Stimulated activated CD8-positive, alpha-beta memory T cell treated with anti-CD3 and anti-CD28 coated beads, Interleukin-12 subunit alpha, Interleukin-12 subunit beta, amount 100 ng/mL, for 1 hour (primary cell): ENCODE measurements at places on chromosomes 4 and X.

- DNase-seq, result no peak
These were observed 637.4 kb downstream of the ZNF674 start for GRCh38 chrX:45907786-45908185.

- no peak for DNase-seq
These were observed 928.9 kb downstream of the ARAP2 start for GRCh38 chr4:35315419-35315818.

- no peak for DNase-seq
These were observed 99.5 kb upstream of the KLHL13 start for GRCh38 chrX:118216087-118216486.

DNA sequence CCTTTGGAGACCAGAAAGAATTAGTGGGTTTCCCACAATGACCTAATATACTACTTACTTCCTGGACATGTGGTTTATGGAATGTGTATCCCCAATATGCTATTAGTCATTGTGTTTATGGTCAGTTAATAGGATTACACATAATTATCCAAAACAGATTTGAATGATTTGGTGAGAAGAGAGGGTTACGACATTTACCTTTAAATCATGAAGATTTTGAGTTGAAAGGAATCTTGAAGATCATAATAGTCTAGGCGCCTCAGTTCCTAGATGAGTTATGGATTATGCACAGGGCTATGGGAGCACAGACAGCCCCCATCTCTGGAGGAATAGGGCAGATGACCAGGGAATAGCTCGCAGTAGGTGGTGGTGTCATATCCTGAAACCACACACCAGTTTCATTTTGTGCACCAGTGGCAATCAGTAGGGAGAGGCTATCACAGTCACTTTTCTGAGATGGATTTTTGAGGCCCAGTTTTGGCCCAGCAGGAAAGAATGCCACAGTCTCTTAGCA lies 61.3 kb downstream of the SEPTIN11 start:
- no peak for DNase-seq

- no peak for DNase-seq
These were observed 24.2 kb upstream of the ARHGEF9 start for GRCh38 chrX:63809173-63809572.

- no peak for DNase-seq
These were observed 24.1 kb upstream of the AREG start for GRCh38 chr4:74420863-74421262.

GRCh38 chr4:110198049-110198434 lies 373 bp downstream of the ELOVL6 start:
- no peak for DNase-seq

DNA sequence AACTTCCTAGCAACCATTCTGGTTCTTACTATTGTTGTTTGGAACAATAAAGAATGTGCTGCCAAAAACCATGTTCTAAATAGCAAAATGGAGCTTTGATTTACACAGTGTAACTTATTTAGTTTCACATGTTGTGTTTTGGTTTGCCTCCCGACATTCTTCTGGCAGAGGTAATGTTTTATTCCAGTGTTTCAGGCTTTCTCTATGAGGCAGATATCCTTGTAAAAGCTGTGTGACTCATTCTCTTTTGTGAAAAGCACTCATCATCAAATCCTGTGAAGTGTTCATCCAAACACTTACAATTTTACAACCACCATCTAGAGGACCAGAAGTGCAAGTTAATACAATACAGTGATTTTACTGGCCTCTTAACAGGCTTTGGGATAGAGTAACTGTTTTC lies 219.0 kb upstream of the GIMD1 start:
- no peak for DNase-seq

- DNase-seq, result no peak
These were observed 145.3 kb downstream of the MID1 start for GRCh38 chrX:10474913-10475568.

DNA sequence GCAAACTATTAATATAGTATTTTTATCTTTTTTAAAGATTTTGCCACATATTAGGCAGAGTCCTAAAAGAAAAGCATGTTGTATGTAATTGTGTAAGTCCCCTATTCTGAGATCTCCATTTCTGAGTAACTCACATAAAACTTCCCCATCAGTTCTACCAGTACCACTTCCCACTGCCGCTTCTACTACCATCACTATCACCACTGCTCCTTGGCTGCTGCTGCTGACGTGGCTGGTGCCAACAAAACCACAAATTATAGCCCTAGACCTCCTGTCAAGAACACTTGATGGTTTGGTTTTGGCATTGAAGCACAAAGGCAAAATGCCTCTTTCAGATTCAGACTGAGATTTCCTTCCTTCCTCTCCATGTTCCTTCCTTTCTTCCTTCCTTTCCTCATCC lies 106.4 kb downstream of the MMRN1 start:
- DNase-seq, result no peak

GRCh38 chr4:52103319-52103718 lies 52.2 kb downstream of the SPATA18 start:
- DNase-seq, result no peak

DNA sequence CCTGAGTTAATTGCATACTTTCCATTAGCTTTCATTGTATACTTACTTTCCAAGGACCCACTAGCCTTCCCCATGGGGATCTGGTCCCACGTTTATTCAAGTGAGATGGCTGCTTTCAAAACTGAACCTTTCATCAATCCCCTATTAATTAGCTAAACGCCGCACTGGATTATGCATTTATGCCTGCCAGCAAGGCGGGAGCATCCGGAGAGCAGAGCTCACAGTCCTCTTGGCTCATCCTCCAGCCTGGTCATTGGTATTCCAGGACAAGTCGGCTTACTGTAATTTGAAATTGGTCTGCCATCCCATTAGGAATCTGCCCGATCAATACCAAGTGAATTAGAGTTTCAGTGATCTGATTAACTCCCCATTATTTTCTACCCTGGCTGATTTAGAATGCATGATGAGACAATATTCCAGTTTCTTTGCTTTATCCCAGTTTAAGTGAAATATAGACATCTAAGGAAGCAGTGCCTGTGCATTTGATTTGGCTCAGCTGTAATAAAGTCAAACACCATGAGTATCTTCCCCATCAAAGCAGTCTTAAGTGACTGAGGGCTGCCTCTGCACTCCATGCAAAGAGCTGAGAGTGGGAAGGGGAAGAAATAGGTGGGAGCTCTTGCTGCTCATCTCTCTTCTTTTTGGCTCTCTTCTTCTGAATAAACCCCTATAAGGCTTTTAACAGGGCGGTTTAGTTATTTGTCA lies 411.4 kb downstream of the GPAT3 start:
- no peak for DNase-seq

DNA sequence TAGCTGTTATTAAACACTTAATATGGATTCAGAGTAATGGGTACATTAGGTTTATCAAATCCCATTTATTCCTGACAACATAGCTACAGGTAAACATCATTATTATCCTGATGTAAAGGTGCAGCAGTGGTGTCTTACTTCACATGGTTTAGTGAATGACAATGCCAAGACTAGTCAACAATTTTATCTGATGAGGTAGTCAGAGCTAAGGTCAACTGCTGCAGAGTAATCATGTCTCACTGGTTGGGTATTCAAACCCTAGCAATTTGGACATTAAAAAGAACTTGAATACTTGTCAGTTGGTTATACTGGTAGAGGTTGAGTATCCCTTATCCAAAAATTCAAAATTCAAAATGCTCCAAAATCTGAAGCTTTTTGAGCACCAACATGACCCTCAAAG lies 117.6 kb downstream of the MAB21L2 start:
- no peak for DNase-seq

- DNase-seq, result no peak
These were observed 3.2 kb downstream of the CAMK2D start for GRCh38 chr4:113758372-113758771.

DNA sequence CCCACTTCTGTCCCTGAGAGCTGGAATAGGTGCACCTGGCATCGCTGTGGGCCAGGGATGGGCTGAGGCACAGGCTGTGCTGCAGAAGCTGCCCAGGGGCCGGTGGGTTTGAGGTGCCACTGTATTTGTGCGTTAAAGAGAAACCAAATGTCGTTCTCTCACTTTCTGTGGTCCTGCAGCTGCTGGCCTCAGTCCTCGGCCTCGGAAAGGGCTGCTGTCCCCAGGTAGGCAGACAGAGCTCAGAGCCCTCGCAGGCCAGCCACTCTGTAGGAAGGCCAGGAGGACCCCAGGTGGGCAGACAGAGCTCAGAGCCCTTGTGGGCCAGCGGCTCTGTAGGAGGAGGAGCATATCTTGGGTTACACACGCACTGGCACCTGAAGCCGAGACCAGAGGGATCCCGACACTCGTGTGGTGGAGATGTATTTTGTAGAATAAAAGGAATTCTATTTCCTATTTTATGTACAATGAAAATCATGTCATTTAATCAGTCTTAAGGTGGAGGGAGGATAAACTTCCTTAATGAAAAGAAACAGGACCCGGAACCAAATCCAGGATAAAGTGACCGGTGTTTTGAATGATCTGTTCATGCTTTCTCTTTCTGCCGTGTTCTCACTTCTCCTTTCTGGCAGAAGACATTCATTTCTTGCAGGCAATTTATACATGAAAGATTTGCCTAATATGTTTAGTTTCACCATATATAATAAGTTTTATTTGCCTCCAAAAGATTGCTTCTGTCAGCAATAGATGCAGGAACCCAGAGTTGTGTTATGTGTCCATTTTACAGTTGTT lies 54.4 kb upstream of the HGFAC start:
- DNase-seq, result no peak

DNA sequence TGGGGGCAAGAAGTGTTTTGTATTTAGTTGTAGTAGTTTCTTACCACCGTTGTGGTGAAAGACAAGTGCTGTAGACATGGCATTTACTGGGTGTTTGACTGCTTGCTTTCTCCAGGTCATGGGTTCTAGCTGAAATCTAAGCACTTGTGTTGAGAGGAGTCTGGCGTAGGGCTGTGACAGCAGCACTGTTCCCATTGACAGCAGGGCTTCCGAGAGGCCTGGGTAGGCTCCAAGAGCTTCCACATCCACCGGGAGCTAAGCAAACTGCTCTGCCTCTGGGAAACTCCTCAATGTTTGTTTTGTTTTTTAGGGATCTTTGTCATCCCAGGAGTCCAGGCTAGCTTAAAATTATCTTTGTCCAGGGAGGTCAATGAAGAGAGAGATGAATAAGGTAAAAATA lies 44.3 kb downstream of the BMPR1B start:
- DNase-seq, result no peak
